Naive B cell (primary cell): ENCODE measurements at places on chromosomes 2 and 18. TPM values are rescaled to one million over a fixed set of nuclear protein-coding genes. Genes with fewer than 3 reads are reported as not detected.

GRCh38 chr2:177763531-177764265 lies 308.9 kb downstream of the PDE11A start:
- H3K27ac ChIP-seq = peak overlapping the region; percentile 2
- peaks cover 10% of the 10 kb centered on the region for H3K27me3 ChIP-seq
- no peaks in the 10 kb centered on the region for H3K36me3 ChIP-seq

Gene GATA6
- not detected for polyA plus RNA-seq

Gene SPAG16
- 8.4 TPM for polyA plus RNA-seq

Gene HOXD8
- polyA plus RNA-seq = not detected

DNA sequence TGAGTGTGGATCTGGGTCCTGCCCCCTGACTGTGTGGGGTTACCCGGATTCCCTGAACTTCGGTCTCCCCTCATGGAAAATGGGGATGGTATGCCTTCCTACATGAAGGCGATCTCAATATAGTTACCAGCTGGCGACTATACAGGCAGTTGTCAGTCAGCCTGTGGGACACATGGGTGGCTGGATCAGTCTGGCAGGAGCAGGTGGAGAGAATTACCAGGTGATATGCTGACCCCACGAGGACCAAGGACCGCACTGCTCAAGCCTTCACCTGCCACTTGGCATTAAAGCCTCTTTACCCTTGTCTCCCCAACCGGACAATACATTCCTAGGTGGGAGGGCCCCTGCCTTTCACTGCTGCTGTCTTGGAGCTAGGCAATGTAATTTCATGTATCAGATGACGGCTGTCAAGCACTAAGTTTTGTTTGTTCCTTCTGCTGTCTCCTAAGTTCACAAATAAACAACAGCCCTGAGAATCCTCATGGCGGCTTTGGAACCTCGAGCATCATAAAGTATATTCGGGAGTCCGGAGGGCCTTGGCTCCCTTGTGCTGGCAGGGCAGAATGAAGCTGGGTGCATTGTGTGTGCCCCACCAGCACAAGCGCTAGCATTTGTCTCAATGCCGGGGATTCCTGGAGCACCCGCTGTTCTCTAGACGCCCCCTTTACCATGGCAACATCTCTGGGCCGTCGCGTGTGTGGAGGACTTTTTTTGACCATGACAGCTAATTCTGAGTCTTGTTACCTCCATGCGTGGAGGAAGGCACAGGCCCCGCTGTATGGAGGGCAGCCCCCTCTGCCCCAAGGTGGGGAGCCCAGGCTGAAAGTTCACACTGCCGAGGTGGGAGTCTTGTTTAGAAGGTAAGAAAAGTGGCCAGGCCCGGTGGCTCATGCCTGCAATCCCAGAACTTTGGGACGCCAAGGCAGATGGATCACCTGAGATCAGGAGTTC lies 48.6 kb downstream of the PDCL3 start:
- no peak overlapping the region for H3K27ac ChIP-seq
- H3K4me3 ChIP-seq = no peak overlapping the region
- H3K36me3 ChIP-seq = no peaks in the 10 kb centered on the region
- DNase-seq = no peak
- peaks cover 1% of the 10 kb centered on the region for H3K4me1 ChIP-seq

- H3K27me3 ChIP-seq = no peaks in the 10 kb centered on the region
- peak; percentile 7 for DNase-seq
- H3K27ac ChIP-seq = no peak overlapping the region
- no peak overlapping the region for H3K4me3 ChIP-seq
- H3K36me3 ChIP-seq = no peaks in the 10 kb centered on the region
- peaks cover 13% of the 10 kb centered on the region for H3K4me1 ChIP-seq
Measured at GRCh38 chr2:142980246-142981068, 103.0 kb downstream of the KYNU start.

- peak overlapping the region; percentile 82 for H3K4me3 ChIP-seq
- H3K27ac ChIP-seq = peak overlapping the region; percentile 91
- peak; percentile 35 for DNase-seq
Measured at GRCh38 chr2:236536727-236537398, 32.8 kb upstream of the ACKR3 start.

DNA sequence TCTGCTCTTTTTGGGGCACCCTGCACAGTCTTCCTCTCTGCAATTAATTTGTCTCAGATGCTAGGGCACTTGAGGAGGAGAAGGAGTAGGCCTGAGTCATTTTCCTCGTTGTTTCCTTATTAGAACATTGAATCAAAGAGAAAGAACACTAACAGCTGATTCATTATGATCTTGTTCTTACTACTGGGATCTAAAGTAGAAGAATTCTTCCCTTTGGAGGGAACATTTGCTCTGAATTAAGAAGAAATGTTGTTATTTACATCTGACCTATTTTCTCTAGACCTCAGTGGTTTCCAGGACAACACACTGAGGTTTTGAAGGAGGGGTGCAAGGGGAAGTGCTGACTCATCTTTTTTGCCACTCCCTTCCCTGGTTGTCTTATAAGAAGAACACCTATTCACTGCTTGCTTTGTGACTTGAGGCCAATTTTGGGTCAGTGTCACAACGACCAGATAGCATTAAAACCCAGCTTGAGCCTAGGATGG lies 24.3 kb upstream of the STAT1 start:
- no peaks in the 10 kb centered on the region for H3K36me3 ChIP-seq
- H3K27ac ChIP-seq = no peak overlapping the region
- H3K4me3 ChIP-seq = no peak overlapping the region
- H3K27me3 ChIP-seq = no peaks in the 10 kb centered on the region
- no peaks in the 10 kb centered on the region for H3K4me1 ChIP-seq
- no peak for DNase-seq

GRCh38 chr18:71887509-71887908 lies 656.6 kb downstream of the CBLN2 start:
- no peak for DNase-seq
- H3K27ac ChIP-seq = no peak overlapping the region
- no peaks in the 10 kb centered on the region for H3K36me3 ChIP-seq
- H3K4me3 ChIP-seq = no peak overlapping the region
- no peaks in the 10 kb centered on the region for H3K27me3 ChIP-seq

GRCh38 chr2:21422724-21423522 lies 299.2 kb downstream of the TDRD15 start:
- no peak for DNase-seq
- no peaks in the 10 kb centered on the region for H3K4me1 ChIP-seq
- H3K36me3 ChIP-seq = no peaks in the 10 kb centered on the region
- no peak overlapping the region for H3K27ac ChIP-seq
- H3K4me3 ChIP-seq = no peak overlapping the region
